Heart left ventricle (tissue), 16 donors: ENCODE measurements at places on chromosomes 2 and 18.

DNA sequence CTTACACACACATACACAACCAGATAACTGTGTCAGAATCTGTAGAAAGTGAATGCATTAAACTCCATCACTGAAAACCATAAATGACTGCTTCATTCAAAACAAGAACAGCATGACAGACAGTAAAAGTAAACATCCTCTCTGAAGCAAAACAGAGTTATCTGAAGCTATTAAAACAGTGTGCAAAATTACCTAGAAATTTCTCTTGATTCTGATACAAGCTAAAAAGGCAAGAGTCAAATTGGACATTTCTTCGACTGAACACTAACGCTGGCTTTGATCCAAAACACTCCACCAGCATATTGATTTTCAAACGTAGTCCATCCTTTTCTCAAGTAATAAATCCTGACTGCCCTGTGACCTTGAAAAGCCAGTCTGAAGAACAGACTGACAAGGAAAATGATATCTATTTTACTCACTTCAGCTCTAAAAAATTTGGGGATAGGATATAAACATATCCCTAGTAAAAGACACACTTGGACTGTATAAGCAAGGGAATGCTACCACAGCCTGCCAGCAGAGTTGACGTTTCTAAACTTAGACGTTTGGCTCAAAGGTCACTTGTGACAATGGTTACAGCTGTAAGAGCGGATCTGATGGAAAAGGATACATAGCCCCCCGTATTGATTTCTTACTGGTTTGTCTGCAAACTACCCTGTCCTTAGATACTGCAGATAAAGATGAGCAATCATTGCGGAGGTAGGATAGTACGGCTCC lies 128.9 kb upstream of the ITGB6 start:
- DNase-seq: no peak

DNA sequence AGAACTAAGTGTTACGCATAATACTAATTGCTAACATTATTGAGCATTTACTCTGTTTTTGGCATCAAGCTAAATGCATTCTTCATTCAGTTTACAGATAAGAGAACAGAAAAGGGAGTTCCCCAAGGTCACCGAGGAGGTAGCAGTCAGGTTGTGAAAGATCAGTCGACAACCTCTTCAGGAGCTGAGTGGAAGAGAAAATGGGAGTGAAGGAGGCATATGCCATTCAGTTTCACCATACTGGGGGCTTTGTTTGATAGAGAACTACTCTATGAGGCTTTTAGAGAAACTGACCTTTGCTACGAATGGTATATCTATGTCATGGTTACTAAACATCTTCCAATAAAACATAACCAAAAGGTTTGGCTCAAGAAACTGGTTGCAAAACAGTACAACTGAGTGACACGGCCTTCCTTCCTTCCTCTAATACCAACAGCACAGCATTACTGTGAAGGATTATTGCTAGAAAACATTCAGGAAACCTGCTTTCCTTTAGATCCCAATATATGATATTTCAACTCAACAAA lies 112.1 kb downstream of the RBMS1 start:
- DNase-seq: no peak

DNA sequence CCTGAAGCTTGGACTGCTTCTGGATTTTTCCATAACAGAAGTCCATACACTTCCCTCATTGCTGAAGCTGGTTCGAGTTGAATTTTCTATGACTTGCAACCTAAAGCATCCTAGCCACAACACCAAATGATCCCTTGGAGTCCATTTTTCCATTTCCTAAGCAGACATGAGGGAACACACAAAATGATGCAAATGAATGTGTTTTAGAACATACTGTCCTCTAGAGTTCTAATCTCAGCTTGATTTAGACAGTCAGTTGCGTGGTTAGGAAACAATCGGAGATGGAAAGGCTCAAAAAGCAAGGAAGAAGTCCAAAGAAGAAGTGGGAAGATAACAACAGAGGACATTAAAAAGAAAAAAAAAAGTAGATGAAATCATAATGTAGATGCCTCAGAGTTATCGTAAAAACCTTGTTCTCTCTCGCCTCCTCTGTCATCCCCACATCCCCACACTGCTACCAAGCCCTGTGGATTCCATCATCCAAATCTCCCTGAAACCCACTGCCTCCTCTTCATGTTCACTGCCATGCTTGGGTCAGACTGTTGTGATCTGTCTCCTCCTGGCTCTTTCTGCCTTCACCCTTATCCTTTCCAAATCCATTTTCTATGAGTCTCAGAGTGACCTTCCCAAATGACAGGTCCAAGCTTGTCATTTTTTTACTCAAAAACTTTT lies 58.4 kb downstream of the TMEM247 start:
- no peak for DNase-seq

- no peak for DNase-seq
Observed at GRCh38 chr2:201444746-201445465, 6.4 kb downstream of the TRAK2 start.

GRCh38 chr2:83827618-83828017 lies 631.5 kb downstream of the SUCLG1 start:
- no peak for DNase-seq

- no peak for DNase-seq
Observed at GRCh38 chr2:19504400-19505198, 146.2 kb upstream of the OSR1 start.

DNA sequence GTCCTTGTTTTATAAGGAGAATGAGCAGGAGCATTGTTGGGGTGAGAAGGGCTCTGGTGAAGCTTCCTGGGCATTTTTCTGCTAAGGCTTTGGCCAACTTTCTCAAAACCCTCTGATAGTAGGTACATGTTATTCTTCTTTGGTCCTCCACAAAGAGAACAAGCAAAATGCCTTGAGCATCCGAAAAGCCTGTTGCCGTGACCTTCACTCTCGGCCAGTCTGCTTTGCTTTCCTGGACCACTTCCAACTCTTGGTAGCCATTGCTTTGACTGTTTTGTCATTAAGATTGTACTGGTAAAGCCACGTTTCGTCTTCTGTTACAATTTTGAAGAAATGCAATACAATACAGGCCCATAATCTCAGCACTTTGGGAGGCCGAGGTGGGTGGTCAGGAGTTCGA lies 27.4 kb upstream of the ALLC start:
- no peak for DNase-seq

GRCh38 chr2:167785606-167786216 lies 461.7 kb downstream of the STK39 start:
- no peak for DNase-seq

GRCh38 chr2:238835726-238836301 lies 12.1 kb upstream of the TWIST2 start:
- DNase-seq: no peak
